ENCODE measurements at places on chromosomes 4 and X.

DNA sequence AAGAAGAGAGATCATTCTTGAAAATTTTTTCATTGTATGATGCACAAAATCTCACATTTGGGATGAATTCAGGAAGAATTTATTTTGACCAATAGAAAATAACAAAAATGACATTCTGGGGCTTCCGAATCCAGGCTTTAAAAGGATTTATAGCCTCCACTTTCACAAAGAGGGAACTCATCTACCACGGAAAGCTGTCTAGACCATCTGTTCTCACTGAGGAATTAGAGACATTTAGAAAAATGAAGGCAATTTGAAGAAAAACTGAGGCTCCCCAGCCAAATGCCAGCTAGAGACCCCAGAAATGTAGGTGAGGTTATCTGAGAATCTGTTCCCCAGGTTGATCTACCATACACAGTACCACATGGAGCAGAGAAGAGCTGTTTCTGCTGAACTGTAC is 464.3 kb downstream of the TMA16 start:
- no peak for DNase-seq

DNA sequence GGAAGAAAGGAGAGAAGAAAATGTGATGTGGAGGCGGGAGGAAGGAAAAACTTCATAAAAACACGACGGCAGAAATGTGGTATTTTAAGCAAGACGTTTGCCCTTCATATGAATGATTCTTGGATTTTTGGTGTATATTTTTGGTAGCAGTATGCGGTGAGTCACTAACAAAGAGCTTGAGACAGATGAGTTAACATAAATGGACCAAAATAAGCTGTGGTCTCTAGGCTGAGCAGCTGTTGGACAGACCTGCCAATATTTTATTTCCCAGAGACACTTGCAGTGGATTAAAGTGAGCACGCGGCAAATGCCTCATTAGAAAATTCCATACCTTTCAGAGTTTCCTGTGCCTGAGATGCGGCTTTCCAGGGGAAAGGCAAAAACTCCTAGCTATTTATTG is 43.1 kb upstream of the RPS6KA3 start:
- DNase-seq = no peak

GRCh38 chr4:113616443-113616842 is 145.1 kb downstream of the CAMK2D start:
- no peak for DNase-seq

DNA sequence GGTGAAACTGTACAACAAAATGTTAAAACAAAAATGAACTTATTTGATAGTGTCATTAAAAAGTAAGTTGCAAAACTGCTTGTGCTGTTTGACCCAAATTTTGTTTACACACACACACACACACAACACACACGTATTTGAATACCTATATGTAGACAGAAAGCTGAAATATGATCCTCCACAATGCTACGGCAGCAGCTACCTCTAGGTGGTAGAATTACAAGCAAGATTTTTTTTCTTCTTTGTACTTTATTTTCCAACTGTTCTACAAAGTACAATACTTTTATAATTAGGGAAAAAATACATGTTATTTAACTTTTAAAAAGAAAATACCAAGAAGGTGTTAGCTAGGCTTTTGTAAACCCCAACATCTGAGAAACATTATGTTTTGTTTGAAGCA is 1.2 kb downstream of the CYTL1 start:
- DNase-seq = no peak

GRCh38 chr4:177895136-177895535 is 452.9 kb upstream of the AGA start:
- DNase-seq = no peak

DNA sequence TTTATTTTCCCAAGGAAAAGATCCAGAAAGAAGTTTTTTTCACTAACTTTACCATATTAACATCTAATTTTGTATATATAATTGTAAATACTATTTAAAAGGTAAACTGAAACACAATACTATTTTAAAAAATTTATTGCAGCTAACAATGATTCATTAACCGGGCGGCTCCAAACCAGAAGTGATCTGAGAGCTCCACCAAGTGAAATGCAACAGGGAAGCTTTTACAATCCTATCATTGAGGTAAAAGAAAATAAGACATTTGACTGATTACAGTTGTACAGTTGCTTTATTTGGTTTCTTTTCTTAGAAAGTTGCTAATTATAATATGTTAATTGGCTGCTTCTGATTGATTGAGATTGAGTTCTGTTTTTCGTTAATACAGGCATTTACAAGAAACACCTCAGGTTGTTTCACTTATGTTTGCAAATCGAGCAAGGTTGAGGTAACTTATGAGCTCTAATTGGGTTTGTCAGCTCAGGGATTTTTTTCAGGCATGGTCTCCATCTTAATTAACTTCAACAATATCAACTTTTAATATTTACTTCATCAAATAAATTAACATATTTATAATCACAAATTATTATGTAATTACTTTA is 220.2 kb upstream of the UGT8 start:
- no peak for DNase-seq

GRCh38 chr4:43048570-43048969 is 156.1 kb downstream of the GRXCR1 start:
- no peak for DNase-seq

- no peak for DNase-seq
Observed at GRCh38 chr4:142369141-142369540, 477.0 kb downstream of the INPP4B start.

- no peak for DNase-seq
Observed at GRCh38 chr4:4631150-4631549, 89.3 kb upstream of the STX18 start.

DNA sequence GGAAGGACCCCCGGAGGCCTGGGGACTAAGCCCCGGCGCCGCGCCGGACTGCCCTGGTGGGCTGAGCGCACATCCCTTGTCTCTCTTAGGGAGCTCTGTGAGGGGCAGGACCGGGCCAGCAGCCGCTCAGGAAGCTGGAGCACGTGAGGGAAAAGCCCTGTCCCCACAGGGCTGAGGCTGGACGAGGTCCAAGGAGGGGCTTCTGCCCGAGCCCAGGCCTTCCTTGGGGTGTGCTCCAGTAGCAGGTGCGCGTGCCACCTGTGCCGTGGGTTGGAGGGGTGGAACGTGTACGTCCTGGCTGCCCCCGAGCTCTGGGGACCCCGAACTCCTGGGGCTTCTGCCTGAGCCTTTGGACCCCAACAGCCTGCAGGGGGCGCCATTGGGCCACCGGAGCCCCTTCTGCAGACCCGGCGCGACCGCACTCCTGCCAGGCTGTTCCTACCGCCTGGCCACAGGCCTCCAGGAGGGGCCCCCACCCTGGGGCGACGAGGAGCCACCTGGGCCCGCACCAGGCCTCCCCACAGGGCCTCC is 27.2 kb downstream of the TACC3 start:
- peak; percentile 48 for DNase-seq

Data from T-helper 22 cell (primary cell).